Esophagus squamous epithelium (tissue), 5 donors: ENCODE measurements at places on chromosomes 1 and 21. TPM values are rescaled to one million over a fixed set of nuclear protein-coding genes. Genes with fewer than 3 reads are reported as not detected.

DNA sequence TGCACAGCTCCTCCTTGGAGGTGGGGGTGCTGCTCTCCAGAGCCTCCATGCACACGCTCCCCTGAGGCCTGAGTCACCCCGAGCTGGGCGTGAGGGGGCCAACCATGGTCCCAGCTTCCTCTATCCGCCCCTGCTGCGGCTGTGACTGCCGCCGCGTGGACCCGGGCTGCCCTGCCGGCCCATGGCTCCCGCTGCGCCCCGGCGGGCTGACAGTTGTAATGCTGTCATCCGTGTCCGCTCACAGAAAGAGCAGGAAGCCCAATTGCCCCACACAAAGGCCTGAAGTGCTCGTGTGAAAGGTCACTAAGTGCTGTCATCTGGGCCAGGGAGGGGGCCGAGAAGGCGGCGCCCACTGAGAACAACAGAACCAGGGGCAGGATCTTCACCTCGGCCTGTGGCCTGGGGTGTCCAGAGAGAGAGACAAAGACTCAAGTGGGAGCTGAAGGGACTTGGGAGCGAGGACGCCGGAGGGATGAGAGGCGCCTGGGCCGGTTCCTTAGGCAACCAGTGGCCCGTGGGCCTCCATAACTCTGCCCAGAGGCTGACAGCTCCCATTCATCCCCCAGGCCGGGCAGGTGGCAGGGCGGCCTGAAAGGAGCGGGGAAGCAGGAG is 31.5 kb downstream of the OLIG1 start:
- DNase-seq, result no peak

The CFAP107 gene
- not detected for total RNA-seq

- DNase-seq, result no peak
Measured at GRCh38 chr1:99110140-99111041, 105.7 kb upstream of the PLPPR5 start.

GRCh38 chr1:214078950-214079349 is 91.2 kb downstream of the PROX1 start:
- no peak for DNase-seq

GRCh38 chr1:119115311-119115710 is 25.1 kb downstream of the WARS2 start:
- no peak for DNase-seq
